NCI-H526 (cell line): ENCODE measurements at places on chromosomes 4 and X.

GRCh38 chr4:147039976-147040575 lies 94.4 kb upstream of the TTC29 start:
- no peak for DNase-seq

DNA sequence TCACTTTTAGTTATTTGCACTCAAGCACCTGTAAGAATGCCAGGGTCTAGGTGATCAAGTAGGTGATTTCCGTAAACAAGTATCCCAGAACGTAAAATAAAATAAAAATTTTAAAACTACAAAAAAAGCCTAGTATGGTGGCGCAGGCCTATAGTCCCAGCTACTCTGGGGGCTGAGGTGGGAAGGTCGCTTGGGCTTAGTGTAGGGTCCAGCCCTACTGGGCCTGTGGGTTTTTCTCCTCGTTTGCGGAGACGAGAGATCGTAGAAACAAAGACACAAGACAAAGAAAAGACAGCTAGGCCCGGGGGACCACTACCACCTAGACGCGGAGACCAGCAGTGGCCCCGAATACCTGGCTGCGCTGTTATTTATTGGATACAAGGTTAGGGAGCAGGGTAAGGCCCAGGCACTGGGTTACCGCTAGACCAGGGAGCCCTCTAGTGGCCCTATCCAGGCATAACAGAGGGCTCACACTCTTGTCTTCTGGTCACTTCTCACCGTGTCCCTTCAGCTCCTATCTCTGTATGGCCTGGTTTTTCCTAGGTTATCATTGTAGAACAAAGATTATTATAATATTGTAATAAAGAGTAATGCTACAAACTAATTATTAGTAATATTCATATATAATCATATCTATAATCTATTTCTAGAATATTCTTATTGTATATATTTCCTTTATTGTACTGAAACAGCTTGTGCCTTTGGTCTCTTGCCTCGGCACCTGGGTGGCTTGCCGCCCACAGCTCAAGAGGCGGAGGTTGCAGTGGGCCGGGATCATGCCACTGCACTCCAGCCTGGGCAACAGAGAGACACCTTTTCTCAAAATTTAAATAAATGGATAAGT lies 38.4 kb downstream of the SAGE1 start:
- peak; percentile 56 for DNase-seq

- no peak for DNase-seq
Measured at GRCh38 chr4:182715548-182715947, 201.6 kb downstream of the DCTD start.

DNA sequence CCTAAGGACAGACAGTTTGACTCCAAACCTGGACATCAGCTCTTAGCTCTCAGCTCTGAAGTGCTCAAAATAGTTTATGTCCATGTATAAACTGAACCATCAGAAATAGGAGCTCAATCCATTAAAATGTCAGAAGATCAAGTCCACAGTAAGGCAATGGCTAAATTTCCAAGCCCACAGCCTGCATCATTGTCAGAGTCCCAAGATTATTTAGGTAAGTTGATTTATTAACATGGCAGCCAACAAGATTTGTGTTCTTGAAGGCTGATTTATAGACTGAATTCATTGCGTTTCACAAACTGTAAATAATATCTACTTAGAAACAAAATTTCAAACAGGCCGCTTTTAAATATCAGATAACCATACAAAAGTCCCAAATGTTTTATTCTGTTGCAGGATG lies 286.5 kb upstream of the ADGRL3 start:
- no peak for DNase-seq

GRCh38 chrX:21986596-21986995 lies 45.5 kb upstream of the PHEX start:
- DNase-seq, result no peak

GRCh38 chr4:3644849-3645627 lies 112.8 kb upstream of the LRPAP1 start:
- no peak for DNase-seq

- DNase-seq, result peak; percentile 95
Measured at GRCh38 chrX:77910108-77910840, at the start of gene ATP7A. Gene ATP7A (plus strand): TSS chrX:77910693. CDS start chrX:77971642, 60,949 bp downstream.

- DNase-seq, result no peak
Measured at GRCh38 chr4:27003642-27004113, 143.0 kb downstream of the STIM2 start.

- no peak for DNase-seq
Measured at GRCh38 chr4:105369988-105370387, 103.9 kb downstream of the PPA2 start.

DNA sequence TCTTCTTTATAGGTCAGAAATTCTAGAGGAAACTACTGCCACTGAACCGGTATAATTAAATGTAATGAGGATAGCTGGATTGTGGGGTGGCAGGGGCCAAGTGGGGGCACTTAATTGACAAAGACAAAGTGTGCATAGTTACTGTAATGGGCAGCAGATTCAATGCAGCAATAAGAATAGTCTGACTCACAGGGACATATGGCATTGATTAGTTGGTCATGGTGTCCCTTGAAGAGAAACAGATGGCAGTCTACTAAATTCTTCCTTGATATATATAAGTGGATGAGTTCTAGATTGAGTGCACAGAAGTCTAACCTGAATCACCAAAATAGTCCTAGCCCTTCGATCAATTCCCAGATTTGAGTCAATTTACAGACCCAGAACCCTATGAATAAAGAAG lies 31.6 kb downstream of the ETDC start:
- DNase-seq, result no peak

GRCh38 chrX:1035206-1035605 lies 177.2 kb downstream of the CRLF2 start:
- no peak for DNase-seq

DNA sequence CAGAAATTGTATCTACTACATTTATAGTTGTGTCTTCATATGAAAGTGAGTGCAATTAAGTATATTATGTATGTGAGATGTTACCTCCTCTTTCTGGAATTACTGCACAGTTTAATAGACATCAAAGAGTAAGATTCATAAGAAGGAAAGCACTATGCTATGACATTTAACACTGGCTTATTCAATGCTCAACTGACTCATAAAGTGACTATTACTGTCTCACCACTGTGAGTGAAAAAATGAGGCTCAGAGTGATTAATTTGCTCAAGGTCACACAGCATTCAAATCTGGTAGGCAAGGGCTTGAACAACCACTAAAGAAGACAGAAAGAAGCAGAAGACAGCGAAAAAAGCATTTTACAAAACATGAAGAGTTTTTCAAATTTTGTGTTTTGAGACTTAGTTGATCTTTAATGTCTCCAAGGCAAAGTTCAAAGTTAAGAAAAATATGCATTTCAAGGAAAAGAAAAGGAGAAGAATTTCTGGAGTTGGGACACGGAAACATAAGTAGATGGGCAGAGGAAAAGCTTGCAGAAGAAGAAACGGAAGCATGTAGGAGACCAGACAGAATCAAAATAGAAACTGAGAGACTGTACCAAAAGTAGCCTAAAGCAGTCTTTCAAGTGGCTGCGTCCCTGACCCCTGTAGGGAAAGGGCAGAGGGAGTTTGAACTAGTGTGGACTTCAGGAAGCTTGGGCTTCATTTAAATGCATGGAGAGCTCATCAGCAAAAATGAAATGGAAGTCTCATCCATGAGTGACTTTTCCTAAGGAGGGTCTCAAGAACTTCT lies 66.3 kb downstream of the KCNIP4 start:
- DNase-seq, result no peak

DNA sequence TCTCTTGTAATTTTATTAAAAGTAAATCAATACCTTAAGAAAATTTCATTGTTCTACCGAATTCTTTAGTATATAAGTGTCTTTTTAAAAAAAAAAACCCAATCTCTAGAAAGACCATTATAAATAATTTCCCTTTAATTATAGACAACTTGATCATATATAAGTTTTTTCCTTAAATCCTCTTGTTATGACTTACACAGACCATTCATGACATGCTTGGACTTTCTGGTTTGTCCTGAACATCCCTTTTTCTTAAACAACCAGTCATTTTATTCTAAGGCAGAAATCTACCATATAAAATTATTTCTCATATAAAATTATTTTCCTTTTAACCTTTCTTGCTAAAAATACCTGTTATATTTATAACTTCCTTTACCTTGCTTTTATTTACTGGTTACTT lies 15.4 kb upstream of the FHDC1 start:
- peak; percentile 7 for DNase-seq

DNA sequence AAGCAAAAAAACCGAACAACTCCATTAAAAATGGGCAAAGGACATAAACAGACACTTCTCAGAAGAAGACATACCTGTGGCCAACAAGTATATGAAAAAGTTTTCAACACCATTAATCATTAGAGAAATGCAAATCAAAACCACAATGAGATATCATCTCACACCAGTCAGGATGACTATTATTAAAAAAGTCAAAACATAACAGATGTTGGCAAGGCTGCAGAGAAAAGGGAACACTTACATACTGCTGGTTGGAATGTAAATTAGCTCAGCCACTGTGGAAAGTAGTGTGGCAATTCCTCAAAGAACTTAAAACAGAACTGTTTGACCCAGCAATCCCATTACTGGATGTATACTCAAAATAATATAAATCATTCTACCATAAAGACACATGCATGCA lies 436.3 kb downstream of the KLHL13 start:
- no peak for DNase-seq

DNA sequence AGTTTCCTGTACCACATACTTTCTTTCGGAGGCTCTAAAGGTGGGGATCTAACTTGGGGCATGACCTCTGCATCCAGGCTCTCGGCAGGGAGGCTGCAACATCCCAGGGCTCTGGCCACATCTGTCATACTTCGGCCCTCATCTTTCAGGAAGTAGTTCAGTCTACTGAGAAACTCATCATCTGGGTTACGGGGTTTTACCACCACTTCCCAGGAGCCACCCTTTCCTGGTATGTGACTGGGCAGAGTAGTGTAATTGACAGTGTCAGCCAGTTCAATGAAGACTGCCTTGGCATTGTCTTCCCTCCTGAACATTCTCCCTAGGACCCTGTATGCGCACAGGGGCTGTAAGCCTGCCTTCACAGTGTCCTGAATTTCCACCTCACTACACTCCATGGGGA lies 2.8 kb downstream of the PNMA5 start:
- no peak for DNase-seq

GRCh38 chr4:73381214-73381613 lies 22.9 kb upstream of the ALB start:
- DNase-seq, result no peak

GRCh38 chr4:10495651-10496050 lies 38.4 kb upstream of the ZNF518B start:
- no peak for DNase-seq
